ENCODE measurements at places on chromosomes 5 and 9.

DNA sequence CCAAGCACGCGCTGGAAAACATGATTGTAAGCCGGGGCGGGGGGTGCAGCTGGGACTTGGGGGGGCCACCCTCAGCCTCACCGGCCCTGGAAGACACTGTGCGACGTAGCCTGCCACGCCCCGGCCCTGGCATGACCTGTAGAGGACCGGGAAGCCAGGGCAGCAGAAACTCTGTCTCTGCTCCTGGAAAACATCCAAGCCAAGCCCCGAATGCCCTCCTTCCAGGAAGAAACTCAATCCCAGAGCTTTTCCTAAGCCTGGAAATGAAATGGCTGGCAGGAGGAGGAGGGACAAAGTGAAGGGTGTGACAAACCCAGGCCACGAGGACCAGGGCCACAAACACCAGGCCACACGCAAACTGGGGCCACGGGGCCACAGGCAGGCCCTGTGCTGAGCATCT lies 55.4 kb downstream of the KCNT1 start:
- DNase-seq, result no peak

DNA sequence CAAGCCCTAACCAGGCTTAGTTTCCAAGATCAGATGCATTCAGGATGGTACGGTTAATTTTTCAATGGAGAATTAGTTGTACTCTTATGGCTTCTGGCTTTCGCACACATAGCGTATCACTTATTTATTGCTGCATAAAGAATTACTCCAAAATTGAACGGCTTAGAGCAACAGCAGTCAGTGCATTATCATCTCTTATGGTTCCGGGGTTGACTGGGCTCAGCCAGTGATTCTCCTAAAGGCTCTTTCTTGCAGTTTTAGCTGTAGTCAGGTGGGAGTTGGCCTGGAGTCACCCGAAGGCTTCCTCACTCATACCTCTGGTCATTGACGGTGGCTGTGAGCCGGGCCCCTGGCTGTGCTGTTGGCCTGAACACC lies 595 bp upstream of the GRHPR start:
- peak; percentile 53 for DNase-seq

- DNase-seq, result no peak
Observed at GRCh38 chr9:108579757-108580439, 275.9 kb downstream of the ACTL7B start.

- DNase-seq, result no peak
Observed at GRCh38 chr9:113477661-113478060, 14.1 kb downstream of the RGS3 start.

- no peak for DNase-seq
Observed at GRCh38 chr5:83151821-83152220, 74.5 kb downstream of the XRCC4 start.
